GM13977 (cell line): ENCODE measurements at places on chromosomes 7 and 10.

- peak; percentile 11 for DNase-seq
Observed at GRCh38 chr7:130492523-130493274, 814 bp downstream of the MEST start.

- DNase-seq, result no peak
Observed at GRCh38 chr10:69465457-69466157, 14.3 kb downstream of the TSPAN15 start.

- no peak for DNase-seq
Observed at GRCh38 chr10:126242397-126243260, 145.6 kb downstream of the ADAM12 start.

- DNase-seq, result no peak
Observed at GRCh38 chr7:45184326-45185027, 26.9 kb downstream of the RAMP3 start.

DNA sequence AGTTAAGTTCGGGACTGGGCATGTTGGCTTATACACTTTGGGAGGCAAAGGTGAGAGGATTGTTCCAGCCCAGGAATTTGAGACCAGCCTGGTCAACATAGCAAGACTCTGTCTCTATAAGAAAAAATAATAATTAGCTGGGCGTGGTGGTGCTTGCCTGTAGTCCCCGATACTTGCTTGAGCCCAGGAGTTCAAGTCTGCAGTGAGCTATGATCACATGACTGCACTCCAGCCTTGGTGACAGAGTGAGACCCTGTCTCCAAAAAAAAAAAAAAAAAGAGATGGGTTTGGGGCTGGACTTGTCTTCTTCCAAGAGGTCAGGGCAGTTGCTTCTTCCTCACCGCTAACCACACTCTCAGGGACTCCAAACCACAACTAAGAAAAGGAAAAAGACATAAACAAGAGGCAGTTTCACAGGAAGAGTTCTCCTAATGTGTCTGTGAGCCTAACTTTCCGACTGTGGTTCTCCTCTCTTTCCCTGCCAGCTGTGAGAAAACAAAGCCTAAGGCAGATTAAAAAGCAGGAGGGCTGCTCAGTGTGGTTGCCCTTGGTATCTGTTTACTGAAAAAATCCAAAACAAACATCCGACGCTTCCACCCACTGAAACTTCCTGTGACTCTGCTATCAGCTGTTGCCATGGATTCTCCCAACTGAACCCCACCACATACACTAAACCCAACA, 2.4 kb upstream of the SERPINE1 start:
- no peak for DNase-seq

DNA sequence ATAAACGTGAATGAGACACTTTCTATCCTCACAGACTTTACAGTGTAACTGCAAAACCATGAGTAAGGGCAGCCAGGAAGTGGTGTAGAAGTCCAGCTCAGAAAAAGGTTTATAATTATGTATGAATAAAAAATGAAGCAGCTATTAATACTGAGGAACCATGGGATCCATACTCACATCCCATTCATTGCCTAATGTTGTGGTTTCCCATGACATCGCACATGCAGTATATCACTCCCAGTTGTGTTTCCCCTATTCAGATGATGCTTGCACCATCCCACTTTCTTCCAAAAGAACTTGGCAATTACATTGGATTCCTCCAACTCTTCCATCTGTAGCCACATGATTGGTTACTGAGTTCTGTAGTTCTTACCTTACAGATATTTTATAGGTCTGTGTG, 74.5 kb upstream of the SEMA3D start:
- DNase-seq, result no peak

GRCh38 chr10:94784256-94784655, 21.8 kb downstream of the CYP2C19 start:
- no peak for DNase-seq
